OCI-M1 (cell line): ENCODE measurements at places on chromosomes 11 and 22.

GRCh38 chr11:86197448-86197847 lies 47.1 kb upstream of the EED start:
- DNase-seq: peak; percentile 100

- no peak for DNase-seq
These were observed 3.4 kb upstream of the OR6Q1 start for GRCh38 chr11:58027341-58027740.

GRCh38 chr11:126405906-126406305 lies 50.4 kb downstream of the ST3GAL4 start:
- DNase-seq: no peak

DNA sequence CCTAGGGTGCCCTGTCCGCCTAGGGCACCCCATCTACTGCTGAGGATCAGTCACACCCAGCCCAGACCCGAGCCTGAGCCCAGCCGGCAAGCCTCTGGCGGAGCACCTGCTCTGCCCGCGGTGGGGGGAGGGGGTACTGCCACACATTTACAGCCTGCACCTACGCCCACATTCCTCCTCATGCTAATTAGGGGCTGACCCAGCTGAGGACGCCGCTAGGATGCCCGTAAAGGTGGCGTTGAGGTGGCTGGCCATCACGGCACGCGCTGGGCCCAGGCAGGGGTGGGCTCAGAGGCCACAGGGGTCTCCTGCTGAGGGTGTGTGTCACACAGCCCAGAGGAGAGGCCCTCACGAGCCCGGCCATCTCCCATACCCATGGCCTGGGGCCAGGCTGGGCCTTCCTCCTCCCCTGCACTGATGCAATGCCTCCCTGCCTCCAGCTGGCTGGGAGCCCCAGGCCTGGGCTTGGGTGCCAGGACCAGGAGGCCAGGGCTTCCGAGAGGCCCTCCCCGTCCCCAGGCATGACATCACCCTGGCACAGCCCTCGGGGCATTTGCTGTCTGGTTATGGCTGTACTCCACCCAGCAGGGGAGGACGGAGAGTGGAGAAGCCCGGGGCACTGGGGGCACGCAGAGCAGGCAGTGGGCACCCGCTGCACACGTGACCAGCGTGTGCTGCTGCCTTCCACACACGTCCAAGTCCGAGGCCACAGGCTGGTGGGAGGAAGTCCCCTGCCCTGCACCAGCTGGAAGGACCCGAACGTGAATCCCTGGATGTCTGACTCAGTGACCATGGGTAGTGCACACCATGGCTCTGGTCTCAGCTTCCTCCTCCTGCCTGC lies 12.7 kb downstream of the DUSP8 start:
- no peak for DNase-seq

- peak; percentile 32 for DNase-seq
These were observed 27.2 kb downstream of the GRAMD1B start for GRCh38 chr11:123457187-123457770.

GRCh38 chr22:39257901-39258475 lies 13.2 kb upstream of the PDGFB start:
- no peak for DNase-seq

DNA sequence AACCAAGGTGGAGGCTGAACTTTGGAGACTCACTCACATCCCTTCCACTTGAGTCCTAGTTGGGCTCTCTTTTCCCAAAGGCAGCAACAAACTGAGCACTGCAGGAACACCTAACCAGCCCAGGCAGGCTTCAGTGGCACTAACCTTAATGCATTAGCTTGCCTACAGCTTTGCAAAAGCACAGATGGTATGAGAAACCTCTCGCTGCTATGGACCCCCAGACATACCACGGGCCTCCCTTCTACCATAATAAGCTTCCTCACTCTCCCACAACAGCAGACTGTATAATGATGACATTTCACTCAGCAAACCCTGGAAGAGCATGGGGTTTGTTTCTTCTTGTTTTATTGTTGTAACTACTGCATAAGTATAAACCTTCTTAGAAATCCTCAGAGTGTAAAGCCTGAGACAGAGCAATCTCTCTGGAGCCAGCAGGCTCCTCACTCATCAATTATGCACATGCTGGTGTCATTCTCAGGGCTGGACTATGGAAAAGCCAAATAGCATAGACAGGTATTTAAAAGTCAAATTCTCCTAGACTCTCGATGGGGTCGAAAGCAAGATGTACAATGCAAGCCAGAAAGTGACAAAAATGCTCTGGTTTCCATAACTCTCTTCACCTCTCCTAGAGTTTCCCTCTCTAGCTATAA lies 167.6 kb downstream of the NXPE2 start:
- DNase-seq: no peak
